ENCODE measurements at places on chromosomes 5 and 9.

DNA sequence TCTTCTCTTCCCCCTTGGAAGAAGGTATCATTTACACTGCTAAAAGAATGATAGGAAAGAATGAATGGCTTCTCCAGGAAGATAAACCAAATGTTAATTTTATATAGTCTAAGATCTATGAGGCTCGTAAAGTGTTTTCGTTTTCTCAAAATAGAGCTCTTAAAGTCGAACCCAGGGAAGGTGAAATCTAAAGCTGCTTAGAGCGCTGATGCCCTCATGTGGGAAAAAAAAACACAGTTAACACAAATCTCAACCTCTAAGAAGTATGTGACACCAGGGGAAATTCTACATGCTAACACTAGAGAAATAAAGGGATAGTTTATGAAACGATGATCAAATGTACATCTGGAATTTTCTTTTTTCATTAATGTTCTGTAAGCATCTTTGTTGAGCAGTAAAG lies 257.9 kb downstream of the RASEF start:
- DNase-seq: no peak

GRCh38 chr9:137222190-137223077 lies at the start of gene RNF208:
RNF208 (minus strand) TSS chr9:137222240; CDS start chr9:137221212, 1,028 bp downstream.
- DNase-seq: peak; percentile 46

GRCh38 chr5:112356178-112356956 lies 62.7 kb downstream of the EPB41L4A start:
- DNase-seq: no peak

DNA sequence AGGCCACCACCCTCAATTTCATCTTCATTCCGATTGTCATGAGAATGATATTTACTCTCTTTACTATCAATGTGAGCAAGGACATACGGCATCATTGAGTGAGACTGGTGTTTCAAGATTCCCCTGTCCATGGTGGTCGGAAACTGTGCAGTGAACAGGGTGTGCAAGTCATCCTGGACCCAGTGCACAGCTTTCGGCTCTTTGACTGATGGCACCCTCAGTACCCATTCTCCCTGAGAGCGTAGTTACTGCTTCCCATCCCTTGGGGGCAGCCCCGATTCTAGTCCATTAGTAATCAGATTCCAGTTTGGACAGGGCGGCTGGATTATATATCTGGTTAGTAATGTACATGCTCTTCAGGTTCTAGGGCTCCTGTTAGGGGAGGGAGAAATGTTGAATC lies 61.7 kb upstream of the SUB1 start:
- no peak for DNase-seq

GRCh38 chr5:132011622-132012343 lies at the start of gene ACSL6:
ACSL6 (minus strand) TSS chr5:132011658; CDS start chr5:132011553, 105 bp downstream.
- peak; percentile 64 for DNase-seq

GRCh38 chr5:107290780-107291398 lies 379.8 kb downstream of the EFNA5 start:
- no peak for DNase-seq

- DNase-seq: no peak
These were observed 101.2 kb upstream of the GDNF start for GRCh38 chr5:37940931-37941623.

- no peak for DNase-seq
These were observed 39.0 kb downstream of the ERGIC1 start for GRCh38 chr5:172872997-172873491.

- no peak for DNase-seq
These were observed 32.2 kb upstream of the ANGPTL2 start for GRCh38 chr9:127154390-127155191.

- no peak for DNase-seq
These were observed 128.9 kb upstream of the CCNH start for GRCh38 chr5:87541676-87542075.

GRCh38 chr5:97835112-97835511 lies 652.1 kb upstream of the RIOK2 start:
- no peak for DNase-seq

GRCh38 chr9:128921881-128922763 lies 1.3 kb downstream of the PHYHD1 start:
- no peak for DNase-seq

DNA sequence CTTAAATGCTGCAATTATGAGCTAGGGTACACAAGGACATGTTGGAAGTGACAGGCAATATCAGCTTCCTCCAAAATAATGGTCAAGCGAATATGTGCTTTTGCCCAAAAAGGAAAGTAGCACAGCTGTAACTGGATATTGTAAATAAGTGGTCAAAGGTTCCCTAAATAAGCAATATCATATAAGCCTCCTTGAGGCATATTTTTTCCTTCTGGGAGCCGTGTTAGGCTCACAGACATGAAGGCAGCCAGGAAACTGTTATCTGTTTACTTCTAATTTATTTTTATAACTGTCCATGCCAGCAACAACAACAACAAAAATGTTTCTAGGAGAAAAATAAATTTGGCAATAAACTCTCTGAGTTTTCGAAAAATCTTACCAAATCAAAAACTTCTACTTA lies 648.3 kb downstream of the PDE4D start:
- no peak for DNase-seq

GRCh38 chr5:172144291-172144815 lies 43.7 kb downstream of the STK10 start:
- DNase-seq: no peak

- DNase-seq: no peak
These were observed 2.1 kb downstream of the SYNPO start for GRCh38 chr5:150642567-150642927.

- DNase-seq: no peak
These were observed 27.7 kb downstream of the LHX6 start for GRCh38 chr9:122200960-122201595.

- no peak for DNase-seq
These were observed 240.8 kb downstream of the KIF4B start for GRCh38 chr5:155254399-155254798.

- no peak for DNase-seq
These were observed 1075.0 kb downstream of the CDH9 start for GRCh38 chr5:25963251-25964008.

DNA sequence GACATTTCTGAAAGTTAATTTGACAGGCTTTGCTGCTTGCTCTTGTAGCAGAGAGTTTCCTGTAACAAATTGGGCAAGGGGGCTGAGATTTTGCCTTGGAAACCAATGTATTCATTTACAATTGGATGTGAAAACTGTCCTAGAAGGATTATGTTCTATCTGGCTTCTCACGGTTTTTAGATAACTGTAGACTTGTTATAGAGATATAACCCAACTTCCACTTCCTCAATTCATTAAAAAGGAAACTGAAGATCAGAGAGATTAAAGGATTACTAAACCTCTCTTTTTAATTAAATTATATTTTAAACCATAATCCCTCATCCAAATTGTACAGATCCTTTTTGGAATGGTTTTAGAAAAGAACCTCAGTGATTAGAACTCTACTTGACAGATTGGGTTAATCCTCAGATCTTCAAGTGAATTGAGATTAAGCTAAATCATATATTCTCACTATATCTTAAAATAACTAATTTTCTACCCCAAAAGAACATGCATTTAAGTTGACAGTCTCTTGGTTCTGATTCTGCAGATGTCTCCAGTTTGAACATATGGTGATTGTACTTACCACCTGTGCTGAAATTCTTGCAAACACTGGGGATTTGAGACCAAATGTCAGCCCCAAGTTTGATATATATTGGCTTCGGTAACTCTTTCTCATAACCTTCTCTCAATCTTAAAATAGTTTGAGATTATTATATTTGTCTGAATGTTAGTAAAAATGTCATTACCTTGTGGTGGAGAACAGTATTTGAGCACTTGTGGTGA lies 130.1 kb upstream of the C9orf72 start:
- no peak for DNase-seq

DNA sequence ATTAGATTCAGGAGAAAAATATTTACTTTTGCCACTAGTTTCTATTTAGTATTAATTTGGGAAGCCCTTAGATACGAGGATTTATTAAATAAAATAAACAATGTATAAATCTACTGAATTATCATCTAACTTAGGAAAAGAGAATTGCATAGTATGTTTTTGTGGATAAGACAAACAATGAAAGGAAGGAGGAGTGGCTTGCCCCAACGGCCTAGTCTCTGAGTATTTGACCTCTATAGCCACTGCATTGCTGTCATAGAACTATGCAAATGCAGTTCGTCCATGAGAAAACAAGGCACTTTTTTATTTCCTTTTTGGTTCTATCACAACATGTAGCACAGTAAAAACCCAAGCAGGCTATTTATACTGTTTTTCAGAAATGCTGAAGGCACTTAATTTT lies 321.2 kb upstream of the CCNH start:
- DNase-seq: no peak

- no peak for DNase-seq
These were observed 60.0 kb downstream of the DROSHA start for GRCh38 chr5:31471916-31472315.

- DNase-seq: peak; percentile 51
These were observed 5.3 kb downstream of the SLC12A7 start for GRCh38 chr5:1106385-1107166.

- no peak for DNase-seq
These were observed 373.6 kb upstream of the ZNF608 start for GRCh38 chr5:125120012-125120411.

DNA sequence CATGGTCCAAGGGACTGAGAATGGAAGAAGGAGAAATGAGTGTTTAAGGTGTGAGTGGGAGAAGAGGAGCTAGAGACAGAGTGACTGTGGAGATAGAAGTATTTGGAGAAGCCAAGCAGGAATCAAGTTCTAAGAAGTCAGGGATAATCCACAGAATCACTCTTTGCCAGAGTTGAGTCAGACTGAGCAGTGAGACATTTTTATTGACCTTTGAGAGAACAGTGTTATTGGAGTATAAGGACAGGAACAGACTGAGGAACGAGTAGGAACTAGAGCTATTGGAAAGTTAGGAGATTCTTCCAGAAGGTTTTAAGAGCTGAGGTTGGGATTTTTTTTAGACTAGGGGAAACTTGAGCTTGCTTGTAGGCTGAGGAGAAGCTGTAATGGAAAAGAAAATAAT lies 37.2 kb downstream of the RCL1 start:
- no peak for DNase-seq

- DNase-seq: no peak
These were observed 14.3 kb downstream of the CEL start for GRCh38 chr9:133075925-133076630.

- no peak for DNase-seq
These were observed 30.0 kb upstream of the RNF130 start for GRCh38 chr5:180101451-180102105.

DNA sequence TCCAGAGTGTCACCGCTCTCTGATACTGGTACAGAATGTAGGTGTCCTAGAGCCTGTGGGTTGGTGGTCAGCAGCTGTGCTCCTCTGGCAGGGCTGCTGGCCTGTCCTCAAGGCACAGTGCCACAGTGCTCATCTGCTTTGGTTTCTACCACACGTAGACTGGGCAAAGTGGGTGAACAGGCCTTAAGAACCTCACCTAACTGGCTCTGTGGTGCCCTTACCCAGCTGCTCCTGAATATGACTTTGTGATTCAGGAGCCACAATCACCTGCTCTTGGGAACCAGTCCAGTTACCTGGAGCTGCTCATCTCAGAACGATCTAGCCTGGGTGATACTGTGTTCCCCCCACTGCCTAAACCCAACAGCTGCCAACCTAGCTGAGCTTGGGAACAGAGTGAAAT lies 6.4 kb downstream of the NOP16 start:
- no peak for DNase-seq

GRCh38 chr5:132388244-132389050 lies 18.9 kb downstream of the SLC22A5 start:
- DNase-seq: no peak

GRCh38 chr5:106094839-106095238 lies 1575.9 kb downstream of the EFNA5 start:
- DNase-seq: no peak

GRCh38 chr9:134053941-134054761 lies 13.7 kb downstream of the BRD3 start:
- no peak for DNase-seq

DNA sequence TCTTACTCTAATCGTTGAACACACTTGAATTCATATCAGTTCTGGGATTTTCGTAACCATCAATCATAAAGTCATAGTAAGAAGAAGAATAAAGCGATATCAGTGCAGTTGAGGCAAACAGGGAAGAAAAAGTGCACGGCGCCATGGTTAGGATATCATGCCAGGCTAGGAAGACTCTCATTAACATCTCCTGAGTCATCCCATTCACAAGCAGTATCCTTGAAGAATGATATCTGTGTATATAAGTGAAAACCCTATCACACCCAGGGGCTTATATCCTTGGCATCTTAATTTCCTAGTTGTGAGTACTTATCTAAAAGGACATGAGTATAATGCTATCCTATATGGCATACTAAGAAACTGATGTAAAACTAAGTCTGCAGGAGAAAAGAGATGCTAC lies 38.6 kb downstream of the NFIB start:
- DNase-seq: no peak

- no peak for DNase-seq
These were observed 89.4 kb downstream of the CDKN2A start for GRCh38 chr9:21904776-21905175.

GRCh38 chr5:107464416-107464815 lies 206.3 kb downstream of the EFNA5 start:
- no peak for DNase-seq

GRCh38 chr5:14266686-14267085 lies 123.5 kb downstream of the TRIO start:
- no peak for DNase-seq

GRCh38 chr9:104774831-104775573 lies 11.1 kb downstream of the NIPSNAP3B start:
- no peak for DNase-seq

DNA sequence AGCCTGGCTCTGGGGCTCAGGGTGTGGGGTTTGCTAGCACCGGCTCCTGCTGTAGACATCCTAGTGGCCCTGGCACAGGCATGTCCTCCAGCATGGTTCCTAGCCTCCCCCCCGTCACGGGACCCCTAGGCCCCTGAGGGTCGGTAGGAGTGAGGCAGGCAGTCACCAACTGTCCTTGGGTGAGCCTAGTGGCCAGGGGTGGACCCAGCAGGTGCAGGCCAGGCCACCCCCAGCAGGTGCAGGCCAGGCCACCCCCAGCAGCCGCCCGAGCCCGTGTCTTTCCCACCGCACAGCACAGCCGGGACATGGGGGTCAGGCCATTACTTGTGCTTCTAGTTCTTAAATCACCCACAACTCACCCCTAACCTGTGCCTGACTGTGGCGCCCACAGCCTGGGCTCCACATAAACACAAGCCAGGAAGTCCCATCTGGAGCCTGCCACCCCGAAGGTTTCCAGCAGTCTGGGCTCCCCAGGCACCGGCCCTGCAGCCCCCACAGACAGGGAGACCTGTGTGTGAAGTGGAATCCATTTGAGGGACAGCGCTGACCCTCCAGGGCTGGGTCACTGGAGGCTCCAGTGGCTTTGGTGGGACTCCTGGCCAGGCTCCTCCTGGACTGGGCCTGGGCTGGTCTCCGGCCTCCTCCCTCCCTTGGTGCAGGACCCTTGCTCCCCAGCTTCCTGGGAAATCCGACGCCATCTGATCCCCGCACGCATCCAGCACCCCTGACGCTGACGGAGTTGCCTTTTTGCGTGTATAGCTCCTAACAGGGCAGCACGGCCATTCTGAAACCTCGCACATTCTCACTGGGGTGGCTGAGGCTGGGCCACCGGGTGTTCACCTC lies 114.1 kb upstream of the LPCAT1 start:
- peak; percentile 9 for DNase-seq

- peak; percentile 36 for DNase-seq
These were observed 1.4 kb upstream of the HSDL2 start for GRCh38 chr9:112378328-112379176.

Measured in activated T-cell treated with anti-CD3 and anti-CD28 coated beads, Interleukin-2, amount 50 U/mL, for 1 hour (primary cell).